ENCODE measurements at places on chromosomes 1 and 21.

GRCh38 chr1:117511273-117511672 lies 94.6 kb upstream of the TENT5C start:
- no peak for DNase-seq

- DNase-seq, result no peak
Measured at GRCh38 chr1:157193219-157193618, 55.0 kb upstream of the ETV3 start.

GRCh38 chr1:80158771-80159170 lies 1152.2 kb upstream of the ADGRL4 start:
- no peak for DNase-seq

DNA sequence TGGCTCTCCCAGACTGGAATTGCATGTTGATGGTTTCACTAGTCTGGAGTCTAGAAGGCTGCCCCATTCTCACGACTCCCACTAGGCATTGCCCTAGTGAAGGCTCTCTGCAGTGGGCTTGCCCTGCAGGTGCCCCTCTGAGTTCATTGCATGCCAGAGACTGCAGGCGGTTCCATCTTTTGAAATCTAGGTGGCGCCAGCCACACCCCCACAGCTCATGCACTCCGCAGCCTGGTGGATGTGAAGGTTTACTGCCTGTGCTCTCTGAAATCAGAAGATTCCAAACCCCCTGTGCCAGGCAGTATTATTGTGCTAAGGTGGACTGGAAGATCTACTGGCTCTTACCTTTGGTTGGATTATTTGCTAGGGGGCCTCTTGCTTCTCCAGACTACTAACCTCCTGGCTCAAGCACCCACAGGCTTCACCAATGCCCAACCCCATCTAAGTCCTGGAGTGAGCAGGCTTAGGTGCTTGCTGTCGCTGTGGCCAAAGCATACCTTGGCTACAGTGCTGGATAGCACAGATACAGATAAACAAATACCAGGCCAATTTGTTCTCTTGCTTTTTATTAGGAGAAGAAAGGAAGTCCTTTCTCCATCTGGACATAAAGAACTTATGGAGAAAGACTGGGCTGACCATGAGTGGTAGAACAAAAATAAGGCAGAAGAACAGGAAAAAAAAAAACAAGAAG lies 83.5 kb upstream of the SIM2 start:
- DNase-seq, result no peak

DNA sequence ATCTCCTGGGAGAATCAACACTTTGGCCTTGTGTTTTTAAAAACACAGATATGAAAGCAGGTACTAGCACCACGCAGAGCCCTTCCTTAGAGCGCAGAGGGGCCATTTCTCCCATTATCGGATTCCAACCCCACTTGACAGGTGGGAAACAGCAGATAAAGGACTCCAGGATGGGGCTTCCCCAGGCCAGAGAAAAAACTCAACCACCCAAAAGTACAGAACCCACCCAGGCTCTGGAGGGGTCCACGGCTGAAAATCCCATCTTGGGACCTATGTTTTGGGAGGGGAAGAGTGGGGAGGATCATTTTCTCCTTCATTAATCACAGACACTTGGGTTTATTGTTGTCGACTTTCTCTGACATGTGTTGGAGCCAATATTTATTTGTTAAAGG lies 27.1 kb upstream of the COL18A1 start:
- DNase-seq, result no peak

DNA sequence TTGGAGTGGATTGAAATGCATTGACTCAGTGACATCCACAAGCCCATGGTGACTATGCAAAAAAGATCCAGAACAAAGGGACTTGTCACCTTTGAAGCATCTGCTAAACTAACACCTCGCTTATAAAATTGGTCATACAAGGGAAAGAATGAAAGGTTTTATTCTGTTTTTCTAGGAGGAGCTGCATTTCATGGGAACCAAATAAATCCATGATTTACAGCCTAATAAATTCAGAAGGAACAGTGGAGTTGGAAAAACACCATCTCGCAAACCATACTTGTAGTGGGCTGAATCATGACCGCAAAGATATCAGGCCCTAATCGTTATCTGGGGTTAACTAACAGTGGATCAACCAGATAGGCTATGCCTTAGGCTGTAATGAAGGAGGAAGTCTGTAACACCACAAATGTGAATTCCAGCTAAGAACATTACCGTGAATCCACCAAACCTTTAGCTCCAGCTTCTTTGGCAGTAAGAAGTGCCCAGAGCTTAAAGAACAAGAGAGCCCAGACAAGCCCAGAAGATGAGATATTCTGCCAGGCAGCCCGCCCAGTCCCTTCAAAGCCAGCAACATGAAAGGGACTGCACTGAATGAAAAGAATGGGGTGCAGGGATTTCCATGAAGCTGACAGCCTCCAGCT lies 27.4 kb downstream of the RSPH1 start:
- no peak for DNase-seq

GRCh38 chr1:89070509-89070908 lies 5.5 kb upstream of the GBP1 start:
- DNase-seq, result no peak

- no peak for DNase-seq
Measured at GRCh38 chr1:51329443-51330325, 678 bp downstream of the TTC39A start.

DNA sequence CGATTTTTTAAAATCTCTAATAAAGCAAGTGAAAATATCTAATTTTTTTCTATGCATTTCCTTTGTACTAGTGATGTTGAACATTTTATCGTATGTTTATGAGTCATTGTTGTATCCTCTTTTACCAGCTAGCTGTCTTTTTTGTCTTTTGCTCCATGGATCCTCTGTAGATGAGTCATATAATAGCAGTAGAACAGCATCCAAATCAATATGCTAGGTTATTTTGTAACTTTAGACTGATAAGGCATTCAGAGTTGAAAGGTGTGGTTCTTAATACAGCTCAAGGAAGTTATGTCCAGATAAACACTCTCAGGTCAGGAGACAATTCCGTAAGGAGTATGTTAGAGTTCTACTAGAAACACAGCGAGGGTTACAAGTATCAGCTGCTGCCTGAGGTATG lies 31.9 kb downstream of the MAP10 start:
- DNase-seq, result no peak

GRCh38 chr1:236041631-236042618 lies 23.0 kb downstream of the NID1 start:
- DNase-seq, result no peak

DNA sequence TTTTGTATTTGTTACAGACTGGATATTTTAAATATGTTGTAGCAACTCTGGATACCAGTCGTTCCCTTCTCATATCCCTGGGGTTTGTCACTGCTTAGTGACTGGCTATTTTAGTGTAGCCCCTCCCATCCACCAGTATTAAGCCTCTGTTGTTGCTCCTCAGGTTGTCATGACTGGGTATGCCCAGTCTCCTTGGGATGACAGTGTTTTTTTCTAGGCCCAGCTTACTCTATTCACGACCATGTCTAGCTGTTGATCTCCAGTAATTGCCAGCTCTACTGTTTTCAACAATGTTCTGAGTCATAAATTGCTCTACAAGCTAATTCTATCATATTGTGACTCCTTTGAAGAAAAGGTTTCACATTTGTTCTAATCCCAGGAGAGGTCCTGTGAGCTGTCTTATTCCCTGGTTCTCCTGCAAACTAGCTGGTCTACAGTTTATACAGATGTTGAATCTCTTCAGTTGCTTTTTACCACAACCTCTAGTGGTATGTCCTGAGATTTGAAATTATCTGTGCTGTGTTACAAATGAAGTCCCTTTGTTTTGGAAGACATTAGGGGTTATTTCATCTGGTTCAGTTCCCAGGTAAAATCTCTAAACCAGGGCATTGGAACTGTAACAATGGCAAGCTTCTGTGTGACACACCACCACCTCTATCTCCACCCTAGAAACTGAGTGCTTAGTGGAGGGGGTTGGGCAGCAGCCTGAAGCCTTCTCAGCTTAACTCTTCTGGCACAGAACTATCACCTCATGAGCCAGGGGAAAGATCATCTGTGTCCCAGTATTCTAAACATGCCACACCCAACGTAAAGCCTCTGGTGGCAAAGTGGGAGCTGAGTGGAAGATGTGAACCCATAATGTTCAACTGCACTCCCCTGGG lies 124.6 kb downstream of the TRIM33 start:
- no peak for DNase-seq

- DNase-seq, result no peak
Measured at GRCh38 chr1:30840904-30841598, 67.5 kb downstream of the SDC3 start.

GRCh38 chr1:16026723-16027484 lies 5.1 kb downstream of the CLCNKA start:
- DNase-seq, result peak; percentile 30

- no peak for DNase-seq
Measured at GRCh38 chr1:238451781-238452310, 561.1 kb upstream of the ZP4 start.

GRCh38 chr1:217363319-217363718 lies 267.6 kb downstream of the GPATCH2 start:
- no peak for DNase-seq
